ENCODE measurements at places on chromosomes 3 and 15.

- no peak for DNase-seq
Measured at GRCh38 chr15:48823237-48823636, 12.4 kb upstream of the CEP152 start.

DNA sequence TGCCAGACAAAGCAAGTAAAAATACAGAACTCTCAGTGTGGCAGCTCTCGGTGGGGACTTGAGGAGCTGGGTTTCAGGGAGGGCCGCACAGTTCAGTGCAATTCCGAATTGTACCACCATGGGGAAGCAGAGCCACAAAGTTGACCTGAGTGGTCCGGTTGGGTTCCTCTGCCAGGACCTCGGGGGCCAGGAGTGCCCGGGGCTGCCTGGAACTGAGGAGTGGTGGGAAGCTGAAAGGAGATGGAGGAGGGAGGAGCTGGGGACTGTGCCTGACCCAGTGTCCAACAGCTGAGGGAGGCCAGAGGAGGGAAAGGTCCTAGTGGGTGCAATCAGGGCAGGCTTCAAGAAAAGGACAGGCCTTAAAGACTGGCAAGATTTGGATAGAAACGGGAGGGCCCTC is 32.2 kb upstream of the TRH start:
- DNase-seq, result no peak

DNA sequence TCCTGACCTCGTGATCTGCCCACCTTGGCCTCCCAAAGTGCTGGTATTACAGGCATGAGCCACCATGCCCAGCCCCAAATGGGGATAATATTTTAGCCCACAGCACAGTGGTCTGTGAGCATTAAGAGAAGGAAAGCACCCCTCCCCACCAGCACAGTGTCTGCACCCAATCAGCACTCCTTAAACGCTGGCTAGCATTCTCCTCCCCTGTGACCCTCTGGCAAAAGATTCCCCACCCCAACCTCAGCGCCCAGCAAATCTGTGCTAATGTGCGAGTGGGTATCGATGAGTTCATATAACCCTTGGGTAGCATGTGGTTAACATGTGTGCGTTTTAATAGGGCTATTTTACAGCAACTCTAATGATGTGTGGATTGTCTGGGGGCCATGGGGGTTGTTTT is 18.3 kb upstream of the EPHB3 start:
- no peak for DNase-seq

- DNase-seq, result no peak
Measured at GRCh38 chr15:55707518-55707917, 35.4 kb downstream of the PRTG start.

GRCh38 chr3:58012302-58012701 is 4.1 kb downstream of the FLNB start:
- no peak for DNase-seq

DNA sequence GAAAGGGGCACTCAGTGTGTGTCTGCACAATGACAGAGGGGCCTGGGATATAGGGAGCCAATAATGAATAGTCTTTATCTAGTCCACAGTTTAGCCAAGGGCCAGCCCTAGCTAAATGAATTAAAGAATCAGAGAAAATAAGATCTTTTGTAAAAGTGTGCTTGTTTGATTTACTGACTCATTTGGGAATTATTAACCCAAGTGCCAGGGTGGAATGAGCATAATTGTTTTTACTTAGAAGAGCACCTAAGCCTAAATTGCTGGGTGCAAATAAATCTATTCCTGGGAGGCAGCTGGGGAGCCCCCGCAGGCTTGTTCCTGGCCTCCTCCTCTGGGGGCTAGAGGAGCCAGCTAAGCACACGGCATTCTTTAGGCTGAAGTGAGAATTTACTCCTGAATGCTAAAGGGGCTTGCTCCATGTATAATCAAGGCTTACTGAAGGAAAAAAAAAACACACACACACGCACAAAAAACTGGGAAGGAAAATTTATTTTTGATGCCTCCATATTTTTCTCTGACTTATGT is 405.3 kb upstream of the SUCLG2 start:
- DNase-seq, result no peak

DNA sequence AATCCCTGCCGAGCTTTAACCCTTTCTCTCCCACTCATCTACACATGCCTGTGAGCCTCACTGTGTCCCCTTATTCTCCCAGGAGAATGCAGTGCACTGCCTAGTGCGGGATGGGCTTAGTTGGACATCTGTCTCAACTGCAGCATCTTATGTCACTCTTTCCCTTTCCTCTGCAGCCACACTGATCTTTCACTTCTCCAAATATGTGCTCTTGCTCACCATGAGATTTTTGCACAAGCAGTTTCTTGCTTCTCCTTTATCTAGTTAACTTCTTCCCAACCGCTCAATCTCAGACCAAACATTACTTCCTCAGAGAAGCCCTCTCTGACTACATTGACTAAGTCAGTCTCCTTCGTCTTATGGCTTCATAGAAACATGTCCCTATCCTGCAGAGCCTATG is 292.3 kb downstream of the KBTBD8 start:
- no peak for DNase-seq

GRCh38 chr15:99249270-99249841 is at the start of gene TTC23:
Gene TTC23 (minus strand): TSS chr15:99249581. CDS start chr15:99228712, 20,869 bp downstream.
- no peak for DNase-seq

- no peak for DNase-seq
Measured at GRCh38 chr3:14484741-14485140, 55.4 kb downstream of the GRIP2 start.

- DNase-seq, result no peak
Measured at GRCh38 chr3:180630371-180630770, 28.4 kb downstream of the TTC14 start.

- no peak for DNase-seq
Measured at GRCh38 chr15:78426300-78426699, 11.7 kb upstream of the IREB2 start.

DNA sequence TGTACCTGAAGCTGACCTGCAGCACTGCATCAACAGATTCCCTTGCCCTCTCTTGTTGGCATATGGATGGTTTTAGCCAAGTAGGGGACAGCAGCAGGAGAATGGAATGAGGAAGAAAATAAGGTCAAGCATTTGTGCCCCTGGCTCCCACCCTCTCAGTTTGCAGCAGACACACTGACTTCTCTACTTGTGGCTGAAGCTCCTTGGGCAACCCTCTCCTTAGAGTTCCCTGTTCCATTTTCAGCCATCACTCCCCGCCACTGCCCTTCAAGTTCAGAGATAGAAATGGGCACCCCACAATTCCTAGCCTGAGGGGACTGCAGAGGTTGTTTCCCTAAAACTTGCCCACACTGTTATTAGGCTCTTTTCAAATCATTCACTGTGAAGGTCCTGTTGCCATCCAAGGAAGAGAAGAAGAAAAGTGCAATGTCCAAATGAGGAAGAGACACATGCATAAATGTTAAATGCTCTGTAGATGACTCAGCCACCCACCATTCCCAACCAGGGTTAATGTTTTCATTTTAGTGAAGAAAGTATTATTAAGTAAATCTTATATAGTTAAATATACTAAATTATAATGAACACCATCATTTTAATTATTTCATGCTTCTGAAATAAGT is 295.9 kb upstream of the UBE2E2 start:
- DNase-seq, result no peak

DNA sequence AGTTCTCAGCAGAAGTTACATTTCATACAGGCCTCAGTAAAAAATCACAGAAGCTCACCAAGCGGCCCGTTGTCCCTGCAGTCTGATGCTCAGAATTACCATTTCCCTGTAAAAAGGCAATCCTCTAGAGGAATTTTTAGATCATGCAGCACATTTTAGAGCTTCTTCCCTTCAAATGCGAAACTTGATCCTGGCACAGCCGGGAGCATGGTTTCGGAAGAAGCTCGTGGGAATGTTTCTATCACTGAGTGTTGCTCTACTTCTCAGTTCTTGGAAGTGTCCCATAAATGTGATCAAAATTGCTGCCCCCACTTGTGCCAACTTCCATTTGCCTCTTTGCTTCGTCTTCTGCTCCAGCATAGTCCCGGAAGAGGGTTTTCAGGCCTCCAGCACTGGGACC is 3.8 kb upstream of the H1-8 start:
- DNase-seq, result no peak

DNA sequence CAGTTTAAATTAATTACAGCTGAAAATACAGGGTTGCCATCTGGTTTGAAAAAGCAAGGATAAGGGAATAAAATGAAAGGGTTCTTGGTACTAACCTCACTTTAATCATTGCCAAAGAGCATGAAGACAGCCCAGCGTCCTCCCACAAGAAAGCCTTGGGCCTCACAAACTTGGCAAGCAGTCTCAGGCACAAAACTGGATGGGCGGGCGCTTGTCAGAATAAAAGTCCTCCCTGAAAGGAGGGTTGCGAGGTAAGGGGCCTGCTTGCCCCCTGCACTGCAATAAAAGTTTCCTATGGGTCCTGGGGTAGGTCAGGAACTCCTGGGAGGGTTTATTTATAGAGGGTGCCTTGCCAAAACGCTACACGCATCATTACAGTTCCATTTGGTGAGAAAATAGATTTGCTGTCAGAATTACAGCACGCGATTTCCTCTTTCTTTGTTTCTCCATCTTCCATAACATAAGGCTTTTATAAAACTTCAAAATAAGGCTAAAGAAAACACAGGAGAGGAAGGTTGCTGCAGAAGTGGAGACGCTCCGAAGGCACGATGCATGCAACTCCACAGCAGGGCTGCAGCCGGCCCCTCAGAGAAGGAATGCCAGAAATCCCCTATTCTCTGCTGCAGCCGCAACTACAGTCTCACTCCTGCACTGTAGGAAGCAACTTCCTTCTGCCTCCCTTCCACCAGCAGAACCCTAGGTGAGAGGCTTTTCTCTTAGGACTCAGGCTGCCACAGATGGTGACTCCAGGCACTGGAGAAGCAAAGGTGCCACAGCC is 61.3 kb downstream of the VGLL4 start:
- DNase-seq, result no peak

- no peak for DNase-seq
Measured at GRCh38 chr15:37094333-37094914, 5.9 kb downstream of the MEIS2 start.

GRCh38 chr15:57769266-57769665 is 62.8 kb downstream of the POLR2M start:
- DNase-seq, result no peak

- DNase-seq, result no peak
Measured at GRCh38 chr15:57867970-57868798, 161.7 kb downstream of the POLR2M start.

GRCh38 chr3:148389916-148390315 is 307.8 kb upstream of the AGTR1 start:
- DNase-seq, result no peak

- no peak for DNase-seq
Measured at GRCh38 chr3:122458992-122459391, 43.1 kb upstream of the WDR5B start.

DNA sequence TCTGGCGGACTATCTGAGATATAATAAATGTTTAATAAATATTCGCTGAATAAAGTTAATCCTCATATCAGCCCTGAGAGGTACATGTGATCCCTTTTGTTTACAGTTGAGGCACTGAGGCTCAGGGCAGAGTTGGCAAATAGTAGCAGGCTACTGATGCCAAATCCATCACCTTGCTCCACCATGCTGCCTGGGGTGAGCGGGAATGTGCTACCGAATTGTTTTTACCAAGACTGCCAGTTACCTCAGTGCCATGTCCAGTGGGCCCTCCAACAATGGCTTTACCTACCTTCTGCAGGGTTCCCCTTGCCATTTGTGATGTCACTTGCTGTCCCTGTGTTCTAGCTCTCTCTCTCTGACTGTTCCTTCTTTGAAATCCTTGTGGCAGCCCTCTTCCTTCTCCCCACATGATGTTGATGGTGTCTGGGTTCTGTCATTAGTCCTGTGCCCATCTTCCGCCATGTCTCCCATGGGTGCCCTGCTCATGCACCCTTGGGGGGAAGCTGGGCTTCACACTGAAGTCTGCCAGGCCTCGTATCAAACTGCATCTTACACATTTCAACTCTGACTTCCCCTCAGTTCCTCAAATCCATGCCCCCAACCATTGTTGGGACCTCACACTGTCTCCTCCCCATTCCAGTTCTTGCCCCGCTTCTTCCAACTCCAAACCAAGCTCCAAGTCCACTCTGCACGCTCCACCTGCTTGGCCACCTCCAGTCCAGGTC is 35.4 kb downstream of the SLCO2A1 start:
- DNase-seq, result no peak

- DNase-seq, result peak; percentile 71
Measured at GRCh38 chr3:49802719-49803464, at the start of gene INKA1. Gene INKA1 (plus strand): TSS chr3:49803261. CDS start chr3:49803393, 132 bp downstream.

DNA sequence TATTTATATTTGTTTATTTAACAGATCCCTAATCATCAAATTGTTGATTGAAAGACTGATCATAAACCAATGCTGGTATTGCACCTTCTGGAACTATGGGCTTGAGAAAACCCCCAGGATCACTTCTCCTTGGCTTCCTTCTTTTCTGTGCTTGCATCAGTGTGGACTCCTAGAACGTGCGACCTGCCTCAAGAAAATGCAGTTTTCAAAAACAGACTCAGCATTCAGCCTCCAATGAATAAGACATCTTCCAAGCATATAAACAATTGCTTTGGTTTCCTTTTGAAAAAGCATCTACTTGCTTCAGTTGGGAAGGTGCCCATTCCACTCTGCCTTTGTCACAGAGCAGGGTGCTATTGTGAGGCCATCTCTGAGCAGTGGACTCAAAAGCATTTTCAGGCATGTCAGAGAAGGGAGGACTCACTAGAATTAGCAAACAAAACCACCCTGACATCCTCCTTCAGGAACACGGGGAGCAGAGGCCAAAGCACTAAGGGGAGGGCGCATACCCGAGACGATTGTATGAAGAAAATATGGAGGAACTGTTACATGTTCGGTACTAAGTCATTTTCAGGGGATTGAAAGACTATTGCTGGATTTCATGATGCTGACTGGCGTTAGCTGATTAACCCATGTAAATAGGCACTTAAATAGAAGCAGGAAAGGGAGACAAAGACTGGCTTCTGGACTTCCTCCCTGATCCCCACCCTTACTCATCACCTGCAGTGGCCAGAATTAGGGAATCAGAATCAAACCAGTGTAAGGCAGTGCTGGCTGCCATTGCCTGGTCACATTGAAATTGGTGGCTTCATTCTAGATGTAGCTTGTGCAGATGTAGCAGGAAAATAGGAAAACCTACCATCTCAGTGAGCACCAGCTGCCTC is 14.7 kb downstream of the THBS1 start:
- no peak for DNase-seq

GRCh38 chr15:84772031-84772430 is 23.6 kb downstream of the ZNF592 start:
- DNase-seq, result no peak

GRCh38 chr15:52348056-52348745 is 52.6 kb upstream of the MYO5C start:
- DNase-seq, result no peak

DNA sequence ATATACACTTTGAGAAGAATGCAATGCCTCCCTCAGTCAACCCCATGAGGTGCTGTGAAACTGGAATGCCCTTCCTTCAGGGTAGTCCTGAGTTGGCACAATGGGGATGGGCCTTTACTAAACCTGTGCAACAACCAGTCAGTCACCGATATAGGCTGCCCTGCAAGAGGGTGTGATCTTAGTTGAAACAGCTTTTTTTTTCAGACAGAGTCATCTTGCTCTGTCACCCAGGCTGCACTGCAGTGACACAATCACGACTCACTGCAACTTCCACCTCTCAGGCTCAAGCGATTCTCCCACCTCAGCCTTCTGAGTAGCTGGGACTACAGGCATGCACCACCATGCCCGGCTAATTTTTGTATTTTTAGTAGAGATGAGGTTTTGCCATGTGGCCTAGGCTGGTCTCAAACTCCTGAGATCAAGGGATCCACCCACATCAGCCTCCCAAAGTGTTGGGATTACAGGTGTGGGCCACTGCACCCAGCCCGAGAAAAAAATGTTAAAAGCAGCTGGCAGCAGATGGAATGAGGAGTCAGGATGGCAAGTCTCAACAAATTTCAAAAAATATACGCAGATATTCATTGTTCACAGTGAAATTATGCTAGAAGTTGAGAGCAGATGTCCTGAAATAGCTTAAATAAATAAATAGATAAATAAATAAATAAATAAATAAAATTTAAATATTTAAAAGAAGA is 31.8 kb downstream of the MYO5A start:
- peak; percentile 44 for DNase-seq

Data from NCI-H2171 (cell line).